CD4-positive, alpha-beta T cell treated with Interleukin-4 for 4 hours (primary cell): ENCODE measurements at places on chromosomes 5 and 9.

DNA sequence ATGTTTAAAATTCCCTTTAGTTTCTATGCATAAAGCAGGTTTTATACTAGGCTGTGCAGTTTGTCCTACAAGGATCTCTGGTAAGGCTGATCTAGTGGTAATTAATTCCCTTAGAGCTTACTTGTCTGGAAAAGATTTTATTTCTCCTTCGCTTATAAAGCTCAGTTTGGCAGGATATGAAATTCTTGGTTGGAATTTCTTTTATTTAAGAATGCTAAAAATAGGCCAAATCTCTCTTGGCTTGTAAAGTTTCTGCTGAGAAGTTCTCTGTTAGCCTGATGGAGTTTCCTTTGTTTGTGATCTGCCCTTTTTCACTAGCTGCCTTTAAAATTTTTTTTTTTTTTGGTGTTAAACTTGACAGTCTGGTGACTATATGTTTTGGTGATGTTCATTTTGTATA is 237.1 kb upstream of the TLE4 start:
- DNase-seq: no peak

DNA sequence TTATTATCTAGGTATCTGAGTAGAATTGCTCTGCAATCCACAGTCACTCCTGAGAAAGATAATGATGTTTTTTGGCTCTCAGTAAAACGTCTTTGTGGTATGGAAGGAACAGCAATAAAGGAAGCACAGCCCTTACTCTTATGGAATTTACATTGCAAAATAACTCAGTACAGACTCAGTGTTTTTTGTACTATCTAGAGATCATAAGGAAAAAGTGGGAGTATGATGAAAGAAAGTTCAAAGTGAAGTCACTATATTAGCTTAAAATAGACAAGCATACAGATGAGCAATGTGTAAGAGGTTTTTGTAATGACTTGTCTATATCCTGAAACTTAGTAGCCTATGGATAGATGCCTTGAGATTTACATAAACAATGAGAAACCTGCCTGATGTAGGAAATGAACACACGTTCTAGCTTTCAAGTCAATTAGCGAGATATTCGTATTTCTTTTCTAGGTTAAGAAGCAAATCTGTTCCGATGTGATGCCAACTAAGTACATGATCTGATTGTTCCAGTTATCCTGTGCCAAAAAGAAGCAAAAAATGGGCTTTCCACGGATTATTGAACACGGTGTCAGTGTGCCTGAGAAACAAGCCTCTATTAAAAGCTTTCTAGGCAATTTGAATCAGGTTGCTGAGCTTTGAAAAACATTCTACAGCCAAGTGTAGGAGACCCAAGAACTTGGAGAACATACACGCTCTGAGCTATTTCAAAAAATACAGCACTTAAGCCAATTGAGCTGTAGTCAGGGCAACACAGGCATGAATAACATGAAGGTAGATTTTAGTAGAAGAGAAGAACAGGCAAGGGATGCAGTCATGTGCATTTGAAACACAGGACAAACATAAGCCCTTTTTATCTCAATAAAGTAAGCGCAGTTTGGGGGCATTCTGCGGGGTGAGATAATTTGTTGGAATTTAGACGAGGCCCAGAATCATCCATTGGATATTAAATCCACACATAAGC is 86.3 kb upstream of the TAF11L2 start:
- no peak for DNase-seq

DNA sequence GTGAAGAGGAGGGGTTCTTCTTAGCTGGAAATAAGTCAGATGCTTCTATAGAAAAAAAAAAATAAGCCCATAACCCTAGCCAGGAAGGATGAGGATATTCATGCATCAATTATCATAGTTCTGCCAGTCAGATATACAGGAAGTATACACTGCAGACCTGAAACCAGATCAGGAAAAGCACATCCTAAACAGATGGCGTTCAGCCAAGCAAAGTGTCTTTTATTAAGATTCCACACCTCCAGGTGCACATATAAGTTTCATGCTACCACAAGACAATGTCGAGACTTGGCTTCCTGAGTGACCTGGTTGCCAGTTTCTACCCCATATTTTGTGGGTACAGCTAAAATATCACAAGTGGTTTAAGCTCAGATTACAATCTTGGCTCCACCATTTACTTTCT is 108.3 kb downstream of the CETN3 start:
- DNase-seq: no peak

- DNase-seq: no peak
Measured at GRCh38 chr5:14490309-14490711, 91.3 kb upstream of the OTULINL start.

- no peak for DNase-seq
Measured at GRCh38 chr5:85311536-85311935, 926.9 kb upstream of the EDIL3 start.

DNA sequence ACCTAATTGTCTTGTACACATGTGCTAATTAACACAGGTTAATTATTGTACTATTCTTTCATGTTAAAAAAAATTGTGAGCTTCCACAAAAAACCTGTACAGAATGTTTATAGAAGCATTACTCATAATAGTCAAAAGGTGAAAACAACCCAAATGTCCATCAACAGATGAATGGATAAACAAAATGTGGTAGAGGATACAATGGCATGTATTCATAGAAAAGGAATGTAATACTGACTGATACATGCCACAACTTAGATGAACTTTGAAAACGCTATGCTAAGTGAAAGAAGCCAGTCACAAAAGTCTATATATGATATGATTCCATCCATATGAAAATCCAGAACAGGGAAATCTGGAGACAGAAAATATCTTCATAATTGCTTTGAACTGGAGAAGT is 25.6 kb downstream of the RRAGA start:
- DNase-seq: no peak

DNA sequence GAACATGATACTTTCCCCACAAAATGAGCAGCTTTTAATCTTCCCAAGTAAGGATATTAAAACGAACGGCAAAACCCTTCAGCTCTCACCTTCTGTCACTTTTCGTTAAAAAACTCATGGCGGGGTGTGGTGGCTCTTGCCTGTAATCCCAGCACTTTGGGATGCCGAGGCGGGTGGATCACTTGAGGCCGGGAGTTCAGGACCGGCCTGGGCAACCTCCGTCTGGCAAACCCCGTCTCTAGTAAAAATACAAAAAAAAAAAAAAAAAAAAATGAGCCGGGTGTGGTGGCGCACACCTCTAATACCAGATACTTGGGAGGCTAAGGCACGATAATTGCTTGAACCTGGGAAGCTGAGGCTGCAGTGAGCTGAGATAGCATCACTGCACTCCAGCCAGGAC is 902 bp downstream of the TMED9 start:
- DNase-seq: no peak

GRCh38 chr5:145697251-145697990 is 137.7 kb downstream of the PRELID2 start:
- peak; percentile 32 for DNase-seq

GRCh38 chr5:58816181-58816731 is 233.4 kb downstream of the RAB3C start:
- DNase-seq: no peak

GRCh38 chr5:55604611-55605067 is 69.9 kb upstream of the PLPP1 start:
- DNase-seq: no peak

GRCh38 chr9:76405868-76406267 is 11.6 kb upstream of the RFK start:
- DNase-seq: no peak

DNA sequence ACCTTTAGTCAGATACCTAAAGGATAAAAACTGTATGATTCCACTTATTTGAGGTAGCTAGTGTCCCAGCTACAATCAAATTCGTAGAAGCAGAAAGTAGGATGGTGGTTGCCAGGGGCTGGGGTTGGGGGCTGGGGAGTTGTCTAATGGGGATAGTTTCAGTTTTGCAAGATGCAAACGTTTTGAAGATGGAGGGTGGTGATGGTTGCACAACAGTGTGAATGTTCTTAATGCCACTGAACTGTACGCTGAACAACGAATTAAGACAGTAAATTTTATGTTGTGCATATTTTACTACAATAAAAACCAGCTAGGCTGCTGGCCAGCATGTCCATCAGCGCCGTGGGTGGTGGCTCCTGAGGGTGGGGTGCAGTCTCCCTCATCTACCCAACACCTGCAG is 137.8 kb downstream of the GADD45G start:
- no peak for DNase-seq

- DNase-seq: peak; percentile 67
Measured at GRCh38 chr5:36728697-36729543, 122.5 kb downstream of the SLC1A3 start.

DNA sequence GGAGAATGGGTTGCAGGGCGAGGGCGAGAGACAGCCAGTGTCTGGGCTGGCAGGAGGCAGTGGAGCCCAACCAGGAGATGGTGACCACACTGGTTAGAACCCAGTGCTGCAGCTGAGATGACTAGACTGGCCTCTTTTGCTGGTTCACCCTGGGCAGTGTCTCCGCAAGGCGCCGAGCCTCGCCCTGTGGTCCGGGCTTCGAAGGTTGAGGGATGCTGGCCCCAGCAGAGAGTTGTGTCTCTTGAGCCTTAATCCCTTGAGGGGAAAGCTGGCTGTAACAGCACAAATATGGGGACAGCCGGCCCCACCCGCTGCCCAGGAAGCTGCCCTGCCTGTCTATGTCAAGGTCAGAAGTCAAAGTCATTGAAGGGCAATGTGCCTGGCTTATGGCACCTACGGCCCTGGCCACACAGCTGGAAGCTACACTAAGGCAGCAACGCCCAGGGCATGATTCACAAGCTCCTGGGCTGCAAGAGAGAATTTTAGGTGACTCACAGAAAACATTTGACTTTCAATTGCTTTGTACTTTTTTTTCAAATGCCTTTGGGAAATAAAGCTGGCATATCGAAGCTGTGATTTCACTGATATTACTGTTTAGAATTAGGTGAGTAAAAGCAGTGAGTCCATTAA is 33.3 kb downstream of the NKX2-5 start:
- DNase-seq: no peak

DNA sequence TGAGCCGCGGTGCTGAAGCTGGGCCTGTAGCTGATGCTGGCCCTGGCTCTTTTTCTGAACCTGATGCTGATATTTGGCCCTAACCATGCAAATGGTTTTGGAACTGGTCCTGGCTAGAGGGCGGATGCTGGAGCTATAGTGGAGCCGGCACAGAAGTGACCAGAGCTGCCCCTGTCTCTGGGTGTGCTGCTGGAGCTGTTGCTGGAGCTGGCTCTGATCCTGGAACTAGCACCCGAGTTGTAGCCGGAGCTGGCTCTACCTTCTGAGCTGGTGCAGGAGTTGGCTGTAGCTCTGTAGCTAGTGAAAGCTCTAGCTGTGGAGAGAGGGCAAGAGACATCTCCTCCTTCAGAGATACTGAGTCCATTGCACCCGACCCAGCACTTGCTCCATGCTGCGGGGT is 12.8 kb downstream of the LCN10 start:
- DNase-seq: no peak

GRCh38 chr5:168364151-168364661 is 72.8 kb downstream of the WWC1 start:
- DNase-seq: no peak

DNA sequence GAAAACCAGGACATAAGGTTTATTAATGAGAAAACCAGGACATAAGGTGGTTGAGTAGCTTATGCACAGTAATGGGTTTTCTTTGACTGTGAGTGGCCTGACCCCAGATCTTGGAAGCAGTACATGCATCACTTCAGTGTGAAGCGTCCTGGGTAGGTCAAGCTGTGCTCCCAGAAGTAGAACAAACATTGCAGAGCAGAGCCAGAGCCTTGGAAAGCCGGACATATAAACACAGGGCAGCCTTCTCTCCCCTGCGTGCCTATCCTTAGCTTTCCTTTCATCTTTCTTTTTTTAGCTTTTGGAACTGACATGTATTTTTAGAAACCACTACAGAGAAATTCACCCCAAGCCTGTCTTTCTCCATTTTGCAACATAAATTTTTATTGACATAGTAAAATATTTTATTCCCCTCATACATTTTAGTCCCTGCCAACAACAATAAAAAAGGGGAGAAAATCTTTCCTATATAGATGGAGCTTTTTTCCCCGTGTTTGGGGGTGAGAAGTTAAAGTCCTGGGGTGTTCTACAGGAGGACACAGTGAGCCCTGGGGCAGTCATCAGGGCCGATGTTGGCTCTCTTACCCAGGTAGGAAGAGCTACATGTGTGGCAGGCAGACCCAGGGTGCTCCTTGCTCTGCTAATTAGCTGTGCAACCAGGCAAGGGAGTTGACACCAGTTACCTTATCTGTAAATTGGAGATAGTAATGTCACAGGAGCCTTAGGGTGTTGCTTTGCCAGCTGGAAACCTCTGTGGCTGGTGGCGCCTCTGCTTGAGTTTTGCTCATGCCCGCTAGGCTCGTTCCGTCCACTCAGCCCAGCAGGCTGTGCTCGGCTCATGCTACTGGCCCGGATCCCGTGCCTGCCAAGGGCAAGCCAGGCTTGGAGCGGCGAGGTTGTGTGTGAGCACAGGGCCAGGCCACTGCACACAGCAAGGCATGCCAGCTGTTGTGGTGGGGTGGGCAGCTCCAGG is 389.6 kb downstream of the KDM4C start:
- DNase-seq: no peak

DNA sequence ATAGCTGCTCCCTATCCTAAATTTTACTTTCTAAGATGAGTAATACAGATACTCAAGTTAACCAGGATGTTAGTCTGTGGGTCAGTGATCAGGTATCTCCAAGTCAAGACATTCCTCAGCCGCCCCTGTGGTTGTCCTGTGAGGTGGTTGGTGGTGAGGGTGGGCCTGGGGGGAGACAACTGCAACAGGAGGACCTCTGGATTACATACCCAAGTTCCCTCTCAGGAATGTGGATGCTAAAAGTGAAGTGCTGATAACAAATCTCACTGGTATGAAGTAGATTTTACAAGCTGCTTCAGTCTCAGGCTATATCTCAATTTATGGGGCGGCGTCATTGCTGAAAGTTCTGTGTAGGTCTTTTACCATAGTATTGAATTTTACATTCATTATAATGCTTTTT is 38.3 kb downstream of the SLC1A3 start:
- DNase-seq: no peak

- DNase-seq: peak; percentile 48
Measured at GRCh38 chr9:89497257-89497963, 503 bp downstream of the SEMA4D start.

DNA sequence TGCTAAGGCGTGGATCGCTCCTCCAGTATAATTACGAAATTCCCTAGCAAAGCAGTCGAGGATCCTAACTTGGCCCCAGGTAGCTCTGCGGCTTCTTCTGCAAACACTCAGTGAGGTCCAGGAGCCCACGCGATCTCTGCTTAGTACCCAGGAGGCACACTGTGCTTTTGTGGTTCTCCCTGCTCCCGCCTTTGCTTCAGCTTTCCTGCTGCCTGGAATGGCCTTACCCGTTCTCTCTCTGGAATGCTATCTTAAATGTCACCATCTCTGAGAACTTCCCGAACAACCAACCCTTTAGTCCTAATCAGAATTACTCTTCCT is 639 bp downstream of the INVS start:
- no peak for DNase-seq

GRCh38 chr9:122394265-122395125 is 23.7 kb downstream of the PTGS1 start:
- DNase-seq: no peak

- DNase-seq: no peak
Measured at GRCh38 chr9:133351526-133351907, 3.5 kb downstream of the RPL7A start.

GRCh38 chr9:10479172-10479571 is 133.6 kb downstream of the PTPRD start:
- DNase-seq: no peak
